ENCODE measurements at places on chromosomes 4 and X.

DNA sequence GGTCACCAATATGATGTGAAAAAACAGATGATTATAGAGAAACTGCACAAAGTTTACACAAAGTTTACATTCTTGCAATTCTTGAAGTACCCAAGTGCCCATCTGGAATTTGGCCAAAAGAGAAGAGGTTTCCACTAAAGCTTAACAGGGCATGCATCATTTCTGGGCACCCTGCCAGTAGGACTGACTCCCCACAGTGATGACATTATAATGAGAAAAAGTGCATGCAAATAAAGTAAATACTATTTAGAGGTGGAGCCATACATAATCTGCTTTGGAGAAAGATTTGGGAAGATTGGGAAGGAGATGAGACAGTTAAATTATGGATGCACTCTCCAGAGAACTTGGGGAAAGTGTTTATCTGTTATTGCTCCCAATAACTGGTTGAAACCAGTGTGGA is 93.7 kb upstream of the TRPC3 start:
- no peak for DNase-seq

GRCh38 chr4:78336093-78336943 is 215.3 kb upstream of the ANXA3 start:
- no peak for DNase-seq

DNA sequence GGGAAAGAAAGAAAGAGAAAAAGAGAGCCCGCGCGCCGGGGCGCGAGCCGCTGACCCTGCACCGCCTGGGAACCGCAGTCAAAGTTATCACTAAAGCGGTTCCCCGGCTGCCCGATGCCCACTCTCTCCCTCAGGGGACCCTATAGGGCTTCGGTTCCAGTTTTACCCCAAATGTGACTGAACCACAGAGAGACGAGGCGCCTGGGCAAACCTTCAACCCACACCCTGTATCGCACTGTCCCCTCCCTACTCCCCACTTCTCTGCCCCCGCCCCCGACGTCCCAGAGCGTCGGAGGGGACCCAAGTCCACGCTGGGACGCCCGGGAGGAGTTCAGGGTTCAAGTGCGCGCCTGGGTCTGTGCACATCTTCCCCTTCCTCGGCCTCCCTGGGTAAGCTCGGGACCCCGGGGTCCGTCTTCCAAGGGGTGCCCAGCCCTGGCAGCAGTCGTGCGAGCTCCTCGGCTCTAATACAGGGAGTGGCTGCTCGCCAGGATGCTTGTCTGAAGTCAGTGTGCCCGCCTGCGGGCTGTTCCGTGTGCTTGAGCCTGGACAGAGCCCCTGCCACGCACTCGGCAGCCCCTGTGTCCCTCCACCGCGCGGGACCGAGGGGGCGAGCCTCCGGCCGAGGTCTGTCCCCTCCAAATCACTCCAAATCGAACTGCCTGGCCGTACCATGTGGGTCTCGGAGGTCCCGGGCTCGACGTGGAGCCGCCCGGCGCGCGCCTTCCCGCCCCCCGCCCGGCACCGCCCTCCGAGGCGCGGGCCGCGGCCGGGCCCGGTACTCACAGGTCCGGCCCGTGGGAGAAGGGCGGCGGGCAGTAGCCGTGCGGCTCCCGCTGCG is 960 bp downstream of the TRPC3 start:
- no peak for DNase-seq

DNA sequence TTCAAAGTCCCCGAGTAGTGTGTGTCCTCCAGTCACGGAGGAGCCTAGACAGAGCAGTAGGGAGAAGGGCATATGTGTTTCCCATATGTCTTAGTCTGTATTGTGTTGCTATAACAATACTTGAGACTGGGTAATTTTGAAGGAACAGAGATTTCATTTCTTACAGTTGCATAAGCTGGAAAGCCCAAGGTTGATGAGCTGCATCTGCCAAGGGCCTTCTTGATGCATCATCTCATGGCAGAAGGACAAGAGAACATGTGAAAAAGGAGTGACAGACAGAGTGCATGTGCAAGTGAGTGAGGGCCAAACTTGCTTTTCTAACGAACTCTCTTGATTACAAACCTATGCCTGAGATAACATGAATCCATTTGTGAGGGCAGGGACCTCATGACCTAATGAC is 243.4 kb downstream of the ARHGAP10 start:
- no peak for DNase-seq

GRCh38 chrX:129695535-129695934 is 40.8 kb upstream of the APLN start:
- peak; percentile 28 for DNase-seq

GRCh38 chr4:80143307-80143679 is 54.0 kb upstream of the PRDM8 start:
- no peak for DNase-seq

GRCh38 chr4:123787512-123788080 is 391.0 kb downstream of the SPRY1 start:
- no peak for DNase-seq

GRCh38 chrX:128929271-128930057 is 593.8 kb downstream of the SMARCA1 start:
- DNase-seq: no peak

- DNase-seq: no peak
Observed at GRCh38 chr4:111450867-111451266, 694.4 kb upstream of the FAM241A start.

DNA sequence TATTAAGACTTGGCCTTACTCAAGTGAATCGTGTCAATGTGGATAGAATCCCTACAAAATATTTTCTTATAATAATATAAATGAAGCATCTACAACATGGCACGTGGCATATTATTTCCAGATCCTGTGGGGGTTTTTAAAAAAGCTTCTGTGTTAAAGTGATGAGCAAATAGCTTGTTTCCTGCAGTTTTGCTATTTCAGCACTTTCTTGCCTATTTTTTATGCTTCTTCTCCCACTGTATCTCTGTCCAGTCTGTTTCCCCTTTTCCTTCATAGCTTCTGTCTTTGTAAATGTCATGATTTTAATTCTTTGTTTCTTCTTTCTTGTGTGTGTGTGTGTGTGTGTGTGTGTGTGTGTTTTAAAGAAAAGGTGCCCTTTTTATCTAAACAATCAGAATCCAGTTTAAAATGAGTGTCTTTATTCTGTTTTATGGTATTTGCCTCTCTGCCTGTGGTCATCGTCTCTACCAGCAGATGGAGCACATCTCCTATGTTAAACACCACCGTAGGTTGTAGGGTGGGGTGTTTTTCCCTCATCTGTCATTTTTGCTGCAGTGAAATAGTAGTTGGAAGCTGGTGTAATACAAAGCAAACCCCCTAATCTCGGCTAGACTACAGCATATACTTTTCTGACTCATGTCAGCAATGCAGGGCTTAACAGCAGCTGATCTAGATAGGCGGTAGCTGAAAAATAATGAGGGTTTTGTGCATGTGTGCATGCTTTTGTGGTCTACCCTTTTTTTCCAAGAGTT is 33.1 kb downstream of the FTHL17 start:
- peak; percentile 69 for DNase-seq

DNA sequence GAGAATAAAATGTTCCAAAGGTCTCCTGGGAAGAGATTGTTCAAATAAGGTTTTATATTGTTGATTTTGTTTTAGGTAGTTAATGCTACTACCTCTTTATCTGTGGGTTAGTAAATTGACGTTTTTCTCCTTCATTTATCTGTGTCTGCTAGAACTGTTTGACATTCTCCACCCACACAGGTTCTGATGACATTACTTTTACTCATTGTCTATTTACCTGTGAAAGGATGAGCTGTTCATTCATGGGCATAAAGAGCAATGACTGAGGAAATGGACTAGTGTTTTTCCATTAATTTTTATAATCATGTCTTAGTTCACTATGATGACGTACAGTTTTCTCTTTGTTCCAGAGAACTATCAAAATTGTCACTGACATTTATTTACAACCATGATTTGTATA is 75.6 kb downstream of the CPE start:
- no peak for DNase-seq

GRCh38 chrX:19566359-19567222 is 51.3 kb upstream of the MAP3K15 start:
- no peak for DNase-seq

- no peak for DNase-seq
Observed at GRCh38 chrX:13464599-13465275, 104.7 kb upstream of the EGFL6 start.

GRCh38 chr4:52931243-52931642 is 69.1 kb downstream of the RASL11B start:
- no peak for DNase-seq

DNA sequence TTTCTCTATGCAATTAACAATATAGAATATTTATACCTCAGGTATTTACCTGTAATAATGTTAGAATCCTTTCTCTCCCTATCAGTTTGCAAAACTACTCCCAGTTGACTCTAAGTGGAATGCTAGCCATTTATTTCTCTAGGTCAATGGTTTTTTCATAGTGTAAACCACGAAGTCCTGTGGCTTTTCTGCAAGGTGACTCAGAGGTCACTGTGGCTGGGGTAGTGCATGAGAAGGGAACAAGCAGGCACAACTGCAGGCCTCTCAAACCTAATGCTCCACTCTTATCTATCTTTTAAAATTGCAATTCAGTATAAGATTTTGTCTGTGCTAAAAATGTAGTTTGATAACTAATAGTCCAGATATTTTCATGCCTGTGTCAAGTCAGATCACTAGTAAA is 159.4 kb downstream of the ANTXR2 start:
- no peak for DNase-seq

- DNase-seq: no peak
Observed at GRCh38 chr4:114857831-114858230, 255.6 kb downstream of the NDST4 start.

- DNase-seq: peak; percentile 76
Observed at GRCh38 chrX:17944833-17945497, 83.9 kb upstream of the RAI2 start.

GRCh38 chrX:118964252-118964651 is 10.2 kb upstream of the LONRF3 start:
- DNase-seq: no peak

GRCh38 chr4:56909086-56909894 is 1.6 kb downstream of the REST start:
- DNase-seq: peak; percentile 91

DNA sequence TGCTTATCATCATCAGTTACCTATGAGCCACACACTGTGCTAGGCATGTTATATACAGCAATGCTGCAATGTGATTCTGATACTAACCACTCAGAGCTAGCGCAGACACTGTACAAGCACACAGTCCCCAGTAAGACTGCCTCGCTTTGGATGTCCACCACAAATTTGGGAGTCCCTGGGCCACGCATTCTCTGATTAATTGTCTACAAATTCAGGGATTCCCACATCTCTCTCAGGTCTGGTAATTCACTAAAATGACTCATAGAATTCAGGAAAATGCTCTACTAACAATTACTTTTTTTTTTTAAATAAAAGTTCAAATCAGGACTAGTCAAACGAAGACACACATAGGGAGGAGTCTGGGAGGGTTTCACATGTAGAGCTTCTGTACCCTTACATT is 652.1 kb upstream of the AADAT start:
- no peak for DNase-seq

- peak; percentile 31 for DNase-seq
Observed at GRCh38 chrX:154596290-154596929, 11.5 kb downstream of the CTAG1A start.

- DNase-seq: no peak
Observed at GRCh38 chr4:56445699-56446098, 9.6 kb downstream of the PAICS start.

DNA sequence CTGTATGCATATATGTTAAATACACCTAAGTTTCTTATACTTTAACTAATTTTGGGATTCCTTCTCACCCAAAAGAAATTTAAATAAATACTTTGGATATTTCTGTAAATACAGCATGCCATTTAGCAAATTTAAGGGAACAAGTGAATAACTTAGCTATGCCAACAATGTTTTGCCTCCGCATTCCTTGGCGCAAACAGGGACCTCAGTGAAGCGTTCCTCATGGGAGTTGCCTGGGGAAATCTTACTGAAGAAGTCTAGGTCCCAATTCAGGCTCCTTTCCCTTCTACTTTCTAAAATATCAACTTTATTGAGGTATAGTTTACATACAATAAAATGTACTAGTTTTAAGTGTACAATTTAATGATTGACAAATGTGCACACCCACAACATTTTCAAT is 25.0 kb downstream of the COL4A5 start:
- no peak for DNase-seq

GRCh38 chr4:1237981-1238675 is 10.8 kb downstream of the CTBP1 start:
- DNase-seq: no peak

DNA sequence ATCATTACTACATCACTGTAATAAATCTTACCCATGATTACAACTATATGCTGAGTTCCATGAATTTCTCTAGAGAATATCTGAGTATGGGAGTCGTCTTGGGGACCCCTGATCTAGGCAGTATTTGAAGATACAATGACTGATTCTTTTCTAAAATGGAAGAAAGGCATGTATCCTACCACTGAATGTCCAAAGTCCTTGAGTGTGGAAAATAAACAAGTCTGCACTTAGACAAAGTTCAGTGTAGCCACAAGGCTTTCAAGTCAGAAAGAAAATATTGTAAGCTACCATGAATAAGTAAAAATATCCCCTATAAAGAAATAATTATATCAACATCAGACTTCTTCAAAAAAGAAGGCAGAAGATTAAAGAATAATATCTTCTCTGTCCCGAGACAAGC is 42.4 kb downstream of the ZNF674 start:
- DNase-seq: no peak

DNA sequence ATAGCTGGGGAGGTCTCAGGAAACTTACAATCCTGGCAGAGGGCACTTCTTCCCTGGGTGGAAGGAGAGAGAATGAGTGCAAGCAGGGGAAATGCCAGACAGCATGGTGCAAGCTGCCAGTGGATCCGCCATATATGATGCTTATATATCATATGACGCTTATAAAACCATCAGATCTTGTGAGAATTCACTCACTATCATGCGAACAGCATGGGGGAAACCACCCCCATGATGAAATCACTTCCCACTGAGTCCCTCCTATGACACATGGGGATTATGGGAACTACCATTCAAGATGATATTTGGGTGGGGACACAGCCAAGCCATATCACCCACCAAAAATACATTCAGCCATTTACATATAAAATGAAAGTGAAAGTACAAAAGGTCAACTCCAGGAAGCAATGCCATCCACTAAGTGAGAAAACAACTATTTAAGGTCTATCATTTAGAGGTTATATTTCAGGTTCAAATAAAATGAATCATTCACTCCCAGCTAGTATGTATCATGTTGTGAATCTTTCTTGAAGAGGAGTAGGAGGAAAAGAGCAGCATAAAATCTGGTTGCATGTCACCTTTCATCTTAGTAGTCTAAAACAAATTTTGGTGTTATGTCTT is 20.3 kb upstream of the DYNLT3 start:
- DNase-seq: no peak

- no peak for DNase-seq
Observed at GRCh38 chr4:13665701-13666660, 38.5 kb upstream of the BOD1L1 start.

DNA sequence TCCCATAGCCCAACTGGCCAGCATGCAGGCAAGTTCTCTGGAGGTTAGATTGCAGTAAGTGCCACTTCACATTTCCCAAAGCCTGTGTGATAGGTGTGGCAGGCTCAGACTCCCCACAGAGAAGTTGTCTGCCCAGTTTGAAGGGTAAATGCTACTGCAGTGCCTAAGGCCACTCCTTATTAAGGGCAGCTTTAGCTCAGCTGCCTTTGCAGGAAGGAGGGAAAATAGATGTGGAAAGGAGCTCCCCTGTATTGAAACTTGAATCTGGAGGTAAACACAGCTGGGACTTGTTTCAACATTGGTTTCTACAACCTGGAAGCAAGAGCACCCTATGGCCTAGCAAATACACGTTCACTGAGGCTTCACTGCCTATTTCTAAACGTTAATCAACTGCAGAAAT is 22.4 kb downstream of the NEXMIF start:
- no peak for DNase-seq

GRCh38 chr4:102799816-102800215 is 27.5 kb downstream of the UBE2D3 start:
- DNase-seq: no peak
